Activated CD4-positive, alpha-beta T cell treated with anti-CD3 and anti-CD28 coated beads for 4 hours (primary cell): ENCODE measurements at places on chromosomes 6 and 20.

- no peak for DNase-seq
These were observed 372.7 kb downstream of the CBLN4 start for GRCh38 chr20:55632592-55632991.

GRCh38 chr6:7176208-7176607 is 68.4 kb downstream of the RREB1 start:
- no peak for DNase-seq

GRCh38 chr6:41066867-41067304 is 5.3 kb downstream of the OARD1 start:
- DNase-seq: peak; percentile 66

DNA sequence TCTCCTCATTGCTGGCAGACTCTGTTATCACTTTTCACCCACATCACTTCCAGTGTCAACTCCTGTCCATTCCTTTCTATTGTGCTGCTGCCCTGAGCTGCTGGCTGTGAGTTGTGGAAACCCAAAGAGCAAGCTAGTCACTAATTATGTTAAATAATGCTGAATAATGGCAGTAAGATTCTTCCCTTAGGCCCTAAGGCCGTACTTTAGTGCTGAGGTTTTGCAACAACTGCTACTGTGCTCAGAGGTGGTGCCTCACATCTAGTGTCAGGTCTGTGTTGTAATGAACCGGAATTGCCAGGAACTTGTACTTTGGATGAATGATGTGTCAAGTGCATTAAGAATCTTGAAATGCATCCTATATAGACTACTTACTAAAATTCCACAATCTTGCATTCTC is 372.2 kb upstream of the RNF217 start:
- DNase-seq: no peak

GRCh38 chr6:37732688-37733087 is 35.0 kb upstream of the MDGA1 start:
- no peak for DNase-seq

DNA sequence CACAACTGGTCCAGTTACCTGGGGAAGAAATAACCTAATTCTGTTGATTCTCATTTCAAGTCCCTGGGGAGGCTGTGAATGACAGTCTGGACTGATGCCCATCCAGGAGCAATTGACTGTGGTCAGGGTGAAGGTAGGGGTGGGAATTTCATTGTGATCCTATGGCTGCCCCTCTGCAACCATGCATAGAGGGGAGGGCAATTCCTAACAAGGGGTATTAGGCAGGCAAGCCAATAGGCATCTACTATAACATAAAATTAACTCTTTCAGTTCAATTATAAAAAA is 44.0 kb upstream of the TRAM2 start:
- no peak for DNase-seq

DNA sequence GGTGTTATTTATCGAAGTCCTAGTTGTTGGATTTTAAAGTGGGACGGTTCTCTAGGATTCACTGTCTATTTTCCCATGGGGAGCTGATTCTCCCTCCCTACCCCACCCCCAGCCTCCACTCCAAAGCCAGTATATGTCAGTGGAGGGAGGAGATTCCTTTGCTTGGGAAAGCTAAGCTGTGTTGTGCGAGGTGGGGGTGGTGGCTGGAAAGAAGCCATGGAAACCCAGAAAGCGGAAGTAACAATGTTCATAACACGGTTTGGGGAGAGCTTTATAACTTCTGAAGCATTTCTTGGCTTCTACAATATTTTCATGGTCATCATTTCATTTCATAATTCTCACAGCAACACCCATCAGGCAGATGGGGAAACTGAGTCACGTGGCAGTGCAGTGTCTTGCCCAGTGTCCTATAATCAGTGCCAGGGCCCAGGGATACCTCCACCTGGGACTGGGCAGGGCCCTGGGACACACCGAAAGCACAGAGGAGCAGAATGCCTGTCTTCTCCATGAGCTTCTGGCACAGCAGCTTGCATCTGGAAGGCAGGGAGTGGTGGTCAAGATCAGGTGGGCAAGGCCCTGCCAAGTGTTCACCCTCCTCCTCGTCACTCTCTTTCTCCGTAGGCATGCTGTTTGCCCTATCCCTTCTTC is 4.5 kb downstream of the SUN5 start:
- DNase-seq: no peak

GRCh38 chr20:6231556-6231955 is 108.7 kb upstream of the FERMT1 start:
- DNase-seq: no peak

DNA sequence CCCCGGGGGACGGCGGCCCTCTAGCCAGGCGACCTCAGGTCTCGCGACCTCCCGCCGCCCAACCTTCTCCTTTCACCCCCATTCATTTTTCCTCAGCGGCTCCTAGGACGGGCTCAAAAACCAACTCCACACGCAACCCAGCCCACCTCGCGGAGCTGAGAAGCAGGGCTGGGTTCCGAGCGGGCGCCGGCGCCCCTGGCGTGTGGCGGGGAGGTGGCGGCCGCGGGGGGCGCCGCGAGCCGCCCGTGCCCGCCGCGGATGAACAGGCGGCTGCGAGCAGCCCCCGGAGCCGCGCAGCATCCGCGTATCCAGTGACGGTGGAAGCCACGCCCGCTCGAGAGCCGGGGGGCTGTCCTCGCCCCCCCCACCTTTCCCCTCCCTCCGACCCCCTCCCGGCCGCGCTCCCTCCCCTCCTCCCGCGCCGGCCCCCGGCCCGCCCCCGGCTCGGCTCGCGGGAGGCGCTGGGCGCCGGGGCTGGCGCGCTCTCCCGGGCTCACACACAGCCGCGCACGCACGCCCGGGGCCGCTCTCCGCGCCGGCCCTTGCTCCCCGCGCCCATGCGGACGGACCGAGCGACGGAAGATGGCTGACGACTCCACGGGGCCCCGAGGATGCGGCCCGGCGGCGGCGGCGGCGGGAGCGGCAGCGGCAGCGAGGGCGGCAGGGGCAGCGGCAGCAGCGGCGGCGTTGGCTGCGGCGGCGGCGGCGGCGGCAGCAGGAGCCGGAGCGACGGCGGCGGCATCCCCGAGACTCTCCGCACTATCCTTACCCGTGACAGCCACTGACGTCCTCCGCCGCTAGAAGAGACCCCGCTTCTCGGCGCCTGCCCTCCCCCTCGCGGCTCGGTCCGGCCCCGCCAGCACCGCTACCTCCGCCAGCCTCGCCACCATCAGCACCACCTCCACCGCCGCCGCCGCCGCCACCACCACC is at the start of gene SOBP:
Gene SOBP, plus strand, starts transcription at position 482 of the 930 bp plus-strand sequence. CDS start 500 bp downstream, outside the sequence.
- DNase-seq: peak; percentile 29

DNA sequence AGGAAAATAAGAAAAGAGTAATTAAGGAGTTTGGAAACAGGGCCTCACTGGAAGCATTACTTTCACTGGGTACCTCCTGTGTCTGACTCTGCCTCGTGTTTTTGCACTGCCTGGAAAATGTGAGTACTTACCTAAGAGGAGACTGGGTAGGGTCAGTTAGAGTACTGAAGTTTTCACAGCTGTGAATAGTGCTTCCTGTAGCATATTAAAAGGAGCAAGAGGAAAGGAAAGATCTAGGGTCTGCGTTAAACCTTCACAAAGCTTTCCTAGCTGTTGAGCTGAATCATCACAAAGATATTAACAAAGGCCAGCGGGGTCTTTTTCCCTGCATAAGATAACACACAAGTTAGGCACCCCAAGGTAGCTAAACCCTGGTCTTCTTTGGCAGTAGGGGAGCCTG is 82.3 kb downstream of the MLIP start:
- no peak for DNase-seq

- DNase-seq: no peak
These were observed 72.0 kb downstream of the DACT2 start for GRCh38 chr6:168247443-168248147.

- no peak for DNase-seq
These were observed 878 bp upstream of the HLA-DMA start for GRCh38 chr6:32953775-32954174.

- no peak for DNase-seq
These were observed 494.3 kb downstream of the EPM2A start for GRCh38 chr6:145241039-145241438.

DNA sequence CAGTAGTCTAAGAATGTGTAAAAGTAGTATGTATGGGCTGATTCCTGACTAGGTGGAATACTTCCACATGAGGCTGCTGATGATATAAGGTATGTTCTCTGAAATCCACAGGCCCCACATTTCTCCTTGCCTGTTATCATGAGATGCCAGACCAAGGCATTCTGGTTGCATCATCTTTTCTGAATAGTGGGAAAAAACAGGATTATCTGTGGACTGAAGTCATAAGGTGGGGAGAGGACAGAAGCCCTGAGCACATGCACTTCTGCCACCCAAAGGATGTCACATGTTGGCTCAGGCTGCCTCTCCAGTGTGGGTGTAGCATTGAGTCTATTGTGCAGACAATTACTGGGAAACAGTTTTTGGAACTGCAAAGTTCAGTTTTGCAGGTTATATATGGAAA is 184.5 kb upstream of the RAB32 start:
- no peak for DNase-seq

DNA sequence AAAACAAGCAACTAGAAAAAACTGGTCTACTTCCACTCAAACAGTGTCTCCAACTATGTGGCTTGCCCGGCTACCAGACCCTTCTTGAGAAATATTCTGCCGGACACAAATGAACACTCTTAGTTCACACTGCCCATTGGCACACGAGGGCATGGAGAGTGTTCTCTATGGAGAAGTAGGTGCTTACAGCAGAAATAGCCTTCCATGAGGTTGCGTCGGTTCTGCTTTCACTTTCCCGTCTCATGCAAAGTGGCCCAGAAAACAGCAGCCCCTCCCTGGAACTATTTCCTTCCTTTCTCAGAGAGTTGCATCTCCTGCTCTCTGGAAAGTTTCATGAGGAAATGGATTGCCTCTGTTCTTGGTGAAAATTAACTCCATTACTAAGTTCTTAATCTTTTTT is 9.5 kb upstream of the HLA-DOA start:
- no peak for DNase-seq

DNA sequence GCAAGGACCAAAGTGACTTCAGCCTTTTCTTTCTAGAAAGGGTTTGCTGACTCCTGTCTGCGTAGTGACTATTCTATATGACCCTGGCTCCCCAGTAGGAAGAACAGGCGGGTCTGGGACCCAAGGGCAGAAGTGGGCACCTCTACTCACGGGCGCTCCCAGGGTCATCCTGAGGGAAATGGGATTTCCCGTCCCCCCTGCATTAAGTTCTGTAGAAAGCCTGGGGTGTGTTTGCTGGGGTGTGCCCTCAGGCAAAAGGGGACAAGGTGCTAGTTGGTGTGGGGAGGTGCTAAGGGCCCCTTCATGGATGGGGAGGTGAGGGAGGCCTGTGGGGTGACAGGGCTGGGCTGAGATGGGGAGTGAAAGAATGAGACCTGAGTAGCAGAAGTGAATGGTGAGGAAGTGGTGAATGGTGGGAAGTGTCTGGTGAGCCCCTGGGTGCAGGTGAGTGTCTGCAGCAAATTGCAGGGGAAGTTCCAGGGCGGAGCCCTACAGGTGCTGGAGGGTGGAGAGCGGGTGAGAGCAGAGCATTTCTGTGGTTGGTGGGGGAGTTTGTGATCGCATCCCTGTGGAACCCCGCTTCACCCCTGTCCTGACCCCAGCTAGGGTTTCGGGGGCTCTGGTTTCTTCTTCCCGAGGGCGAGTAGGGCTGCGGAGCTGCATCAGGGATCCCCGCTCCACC is 21.1 kb downstream of the RAET1L start:
- DNase-seq: no peak

GRCh38 chr20:23114448-23115082 is 28.4 kb upstream of the CD93 start:
- no peak for DNase-seq

DNA sequence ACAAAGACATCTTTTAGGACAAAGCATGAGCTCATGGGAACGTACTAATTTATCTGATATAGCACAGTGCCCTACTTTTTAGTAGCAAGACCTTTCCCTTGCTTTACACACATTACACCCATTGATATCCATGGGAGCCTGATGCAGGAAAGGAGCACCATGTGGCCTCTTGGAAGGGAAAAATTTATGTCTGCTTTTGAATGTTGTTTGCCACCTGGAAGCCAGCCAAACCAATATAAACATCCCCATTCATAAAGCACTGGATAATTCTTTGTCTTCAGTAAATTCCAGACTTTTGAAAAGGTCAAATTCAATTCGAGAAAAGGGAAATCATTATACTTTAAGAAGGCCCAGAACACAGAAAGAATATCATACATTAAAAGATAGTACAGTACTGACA is 152.3 kb upstream of the BEND6 start:
- DNase-seq: no peak

DNA sequence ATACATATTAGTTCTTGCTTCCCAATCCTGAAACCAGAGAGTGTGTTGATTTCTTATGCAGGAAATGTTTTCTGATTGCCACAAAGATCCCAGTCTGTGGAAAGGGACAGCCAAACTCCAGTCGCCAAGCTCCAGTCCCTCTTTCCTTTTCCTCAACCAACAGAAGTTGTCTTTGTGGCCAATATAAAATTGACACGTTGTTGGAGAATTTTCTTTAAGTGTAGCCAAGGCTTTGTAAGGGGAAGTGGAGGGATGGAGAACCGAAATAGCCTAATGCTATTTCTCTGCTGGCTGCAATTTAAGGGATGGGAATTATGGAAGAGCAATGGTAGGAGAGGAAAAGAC is 5.4 kb downstream of the ADGRB3 start:
- no peak for DNase-seq

- no peak for DNase-seq
These were observed 17.1 kb upstream of the CALHM6 start for GRCh38 chr6:116444092-116444491.

- DNase-seq: no peak
These were observed at the start of gene RIPPLY2 for GRCh38 chr6:83853178-83854000. Gene RIPPLY2, plus strand, starts transcription at chr6:83853360. Its CDS starts 57 bp downstream, at chr6:83853417.

DNA sequence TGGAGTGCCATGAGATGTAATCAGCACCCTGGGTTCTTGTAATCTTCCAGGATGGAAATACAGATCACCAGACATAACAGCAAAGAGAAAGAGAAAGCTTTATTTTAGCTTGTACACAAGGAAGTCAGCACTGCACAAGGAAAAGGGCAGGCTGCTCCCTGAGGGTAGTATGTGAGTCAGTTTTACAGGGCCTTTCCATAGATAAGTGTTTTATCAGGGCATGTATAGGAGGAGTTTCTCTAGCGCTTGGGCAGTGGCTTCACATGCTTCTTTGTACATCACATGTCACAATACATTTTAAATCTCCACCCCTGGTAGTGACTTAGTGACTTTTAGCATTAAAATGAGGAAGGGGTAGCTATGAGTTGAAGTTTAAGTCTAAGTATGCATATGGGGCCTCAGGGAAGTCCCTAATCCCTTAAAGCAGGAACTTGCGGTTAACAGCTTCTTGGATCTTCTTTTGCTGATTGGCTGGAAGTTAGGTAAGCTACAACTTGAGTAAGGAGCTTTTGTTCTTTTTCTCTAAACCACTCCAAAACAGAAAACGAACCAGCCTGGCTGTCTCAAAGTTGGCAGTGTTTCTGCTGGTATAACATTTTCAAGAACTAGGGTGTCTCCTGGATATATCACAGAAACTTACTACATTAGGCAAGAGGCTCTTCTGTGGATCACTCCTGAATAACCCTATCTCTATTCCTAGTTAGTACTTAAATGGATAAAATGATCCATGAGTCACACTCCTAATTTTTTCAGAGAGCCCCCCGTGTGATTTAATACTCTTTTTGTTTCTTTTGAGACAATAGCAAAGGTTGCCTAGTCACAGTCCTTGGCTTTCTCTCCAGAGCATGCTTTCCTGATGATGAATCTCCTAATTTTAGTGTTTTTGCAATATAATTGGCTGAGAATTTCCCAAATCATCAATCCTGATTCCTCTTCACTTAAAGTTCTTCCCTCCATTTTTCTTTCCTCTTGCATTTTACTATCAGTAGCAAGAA is 60.2 kb downstream of the MRAP2 start:
- DNase-seq: no peak

GRCh38 chr6:414447-414846 is 22.9 kb downstream of the IRF4 start:
- no peak for DNase-seq
